ENCODE measurements at places on chromosomes 7 and 10.
A peak's percentile ranks its signal among the peaks of the same experiment; 100 is the strongest.

DNA sequence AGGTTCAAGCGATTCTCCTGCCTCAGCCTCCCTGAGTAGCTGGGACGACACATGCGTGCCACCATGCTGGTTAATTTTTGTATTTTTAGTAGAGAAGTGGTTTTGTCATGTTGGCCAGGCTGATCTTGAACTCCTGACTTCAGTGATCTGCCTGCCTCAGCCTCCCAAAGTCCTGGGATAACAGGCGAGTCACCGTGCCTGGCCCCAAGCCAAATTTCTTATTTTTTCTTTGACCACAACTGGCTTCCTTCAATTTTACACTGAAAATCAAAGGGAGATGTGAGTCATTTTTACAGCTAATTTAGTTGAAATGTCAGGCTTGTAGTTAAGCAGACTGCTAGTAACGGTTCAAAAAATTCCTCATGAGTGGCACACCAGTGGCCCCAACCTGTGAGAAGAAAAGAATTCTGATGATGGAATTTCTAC is 7.8 kb downstream of the RNF216 start:
- no peak for DNase-seq

DNA sequence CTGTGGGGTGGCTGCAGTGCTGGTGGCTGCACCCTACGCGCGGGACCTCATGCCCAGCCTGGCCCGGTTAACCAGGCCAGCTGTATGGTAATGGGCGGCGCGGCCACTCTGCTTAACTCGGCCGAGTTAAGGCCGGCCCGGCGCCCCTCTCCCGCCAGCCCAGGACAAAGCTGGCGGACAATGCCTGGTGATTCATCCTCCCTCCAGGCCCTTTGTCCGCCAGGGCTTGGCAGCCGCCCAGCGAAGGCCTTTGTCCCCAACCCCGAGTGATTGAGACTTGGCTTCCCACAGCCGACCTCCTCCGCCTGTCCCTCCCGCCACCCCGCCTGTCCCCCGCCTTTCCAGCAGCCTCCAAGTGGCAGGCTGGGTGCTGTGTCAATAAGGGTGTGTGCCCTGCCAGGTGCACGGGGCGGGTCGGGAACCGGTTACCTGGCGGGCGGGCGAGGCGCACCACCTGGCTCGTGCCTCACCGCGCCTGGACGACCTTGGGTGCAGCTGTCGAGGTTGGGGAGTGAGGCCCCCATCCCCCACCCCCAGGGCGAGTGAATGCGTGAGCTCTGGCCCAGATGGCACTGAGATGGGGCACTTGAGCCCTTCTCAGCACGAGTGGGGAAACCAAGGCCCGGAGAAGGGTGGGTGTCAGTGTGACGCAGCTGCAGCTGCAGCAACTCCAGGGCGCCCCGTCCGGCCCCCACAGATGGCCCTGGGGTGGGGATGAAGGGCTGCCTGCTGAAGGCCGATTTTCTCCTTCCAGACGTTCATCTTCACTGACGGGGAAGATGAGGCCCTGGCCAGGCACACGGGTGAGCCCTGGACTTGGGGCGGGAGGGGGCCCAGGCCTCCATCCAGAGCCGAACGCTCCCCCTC is 4.6 kb downstream of the LFNG start:
- DNase-seq = no peak

- no peak for DNase-seq
Observed at GRCh38 chr7:73967832-73968290, 60.1 kb upstream of the ELN start.

DNA sequence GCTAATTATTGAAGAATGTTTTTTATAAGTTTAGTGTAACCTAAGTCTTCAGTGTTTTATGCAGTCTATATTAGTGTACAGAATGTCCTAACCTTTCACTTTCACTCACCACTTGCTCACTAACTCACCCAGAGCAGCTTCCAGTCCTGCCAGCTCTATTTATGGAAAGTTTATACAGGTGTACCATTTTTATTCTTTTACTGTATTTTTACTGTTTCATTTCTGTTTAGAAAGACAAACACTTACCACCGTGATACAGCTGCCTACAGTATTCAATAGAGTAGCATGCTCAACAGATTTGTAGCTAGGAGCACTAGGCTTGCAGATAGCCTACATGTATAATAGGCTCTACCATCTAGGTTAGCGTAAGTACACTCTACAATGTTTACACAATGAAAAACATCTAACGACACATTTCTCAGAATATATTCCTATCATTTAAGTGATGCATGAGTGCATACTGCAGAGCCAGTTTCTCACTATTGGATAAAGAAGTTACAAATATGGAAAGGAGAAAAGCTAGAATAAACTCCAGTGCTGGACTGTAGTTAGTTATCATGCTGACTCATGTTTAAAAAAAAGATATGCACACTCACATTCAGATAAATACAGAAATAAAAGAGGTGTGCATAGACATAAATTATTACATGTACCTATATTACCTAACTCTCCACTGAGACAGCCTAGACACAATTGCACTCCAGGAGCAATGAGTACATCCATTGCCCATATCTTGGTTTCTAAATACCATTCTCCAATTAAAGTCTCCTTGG is 30.4 kb downstream of the STEAP1B start:
- DNase-seq = no peak

DNA sequence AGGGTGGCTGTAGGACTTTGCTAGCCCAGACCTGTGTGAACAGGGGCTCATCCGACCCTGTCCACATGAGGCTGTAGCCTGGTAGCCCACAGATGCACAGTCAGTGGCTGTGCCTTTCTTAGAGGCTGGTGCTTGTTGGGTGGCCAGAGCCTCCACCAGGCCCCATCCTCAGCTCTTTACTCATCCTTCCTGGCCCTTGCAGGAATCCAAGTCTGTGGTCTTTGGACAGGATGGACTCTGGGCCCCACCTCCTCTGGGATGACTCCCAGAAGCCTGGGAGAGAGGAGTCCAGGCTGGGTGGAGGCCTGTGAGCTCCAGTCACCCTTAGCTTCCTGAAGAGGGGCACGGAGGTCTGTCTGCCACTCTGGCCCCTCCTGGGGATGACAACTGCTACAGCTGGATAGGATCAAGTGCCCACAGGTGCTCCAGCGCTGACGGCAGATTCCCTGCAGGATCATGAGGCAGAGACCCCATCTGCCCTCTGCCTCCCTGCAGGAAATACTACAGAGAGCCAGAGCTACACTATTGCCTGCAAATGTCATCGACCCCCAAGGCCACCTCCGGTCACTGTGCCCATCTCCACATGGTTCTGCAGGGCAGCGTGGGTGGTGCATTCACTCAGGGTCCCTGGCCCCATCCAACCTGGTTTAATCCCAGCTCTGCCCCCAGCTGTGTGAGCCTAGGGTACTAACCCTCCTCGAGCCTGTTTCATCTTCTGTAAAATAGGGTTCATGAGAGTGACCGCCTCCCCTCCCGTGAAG is 114.5 kb downstream of the PTPN20 start:
- DNase-seq = peak; percentile 74

GRCh38 chr10:88028654-88029053 is 165.2 kb downstream of the PTEN start:
- DNase-seq = no peak
